ENCODE measurements at places on chromosomes 7 and 10. TPM values are rescaled to one million over a fixed set of nuclear protein-coding genes. Genes with fewer than 3 reads are reported as not detected.

- DNase-seq = no peak
These were observed 90.1 kb downstream of the NPSR1 start for GRCh38 chr7:34747867-34748727.

DNA sequence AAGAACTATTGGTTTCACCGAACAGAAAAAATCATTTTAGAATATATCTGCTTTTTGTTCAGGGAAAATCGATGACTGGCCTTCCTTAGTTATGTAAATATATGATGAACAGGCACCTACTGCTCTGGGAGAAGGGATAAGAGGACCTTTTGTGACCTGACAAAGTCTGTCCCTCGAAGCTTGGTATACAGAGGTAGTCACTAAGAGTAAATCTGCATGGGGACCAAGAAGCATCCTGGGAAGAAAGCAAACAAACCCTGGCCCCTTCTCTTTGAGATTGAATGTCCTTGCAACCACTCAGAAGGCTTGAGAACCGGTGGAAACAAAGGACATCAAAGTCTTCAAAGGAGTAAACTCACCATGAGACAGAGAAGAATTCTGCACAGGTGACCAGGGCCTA, 52.3 kb downstream of the SKIDA1 start:
- no peak for DNase-seq

The SPDYE5 gene
- total RNA-seq = not detected

DNA sequence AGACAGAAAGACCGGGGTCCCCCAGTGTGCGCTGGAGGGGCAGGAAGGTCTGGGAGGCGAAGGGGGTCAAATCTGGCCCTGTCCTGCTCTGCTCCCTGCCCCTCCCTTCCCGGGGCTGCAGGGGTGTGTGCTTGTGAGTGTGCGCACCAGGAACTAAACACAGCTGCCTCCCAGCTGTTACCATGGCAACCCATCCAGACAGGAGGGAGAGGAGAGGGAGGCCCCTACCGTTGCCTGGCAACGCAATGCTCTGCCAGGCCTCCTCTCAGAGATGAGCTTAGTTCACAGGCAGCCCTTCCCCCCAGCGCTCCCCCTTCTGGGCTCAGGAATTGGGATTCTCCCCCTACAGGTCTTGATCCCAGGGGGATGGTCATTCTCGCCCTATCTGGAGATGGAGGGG, 6.1 kb downstream of the NYAP1 start:
- DNase-seq = no peak

- no peak for DNase-seq
These were observed 64.9 kb downstream of the INSIG1 start for GRCh38 chr7:155362380-155363145.
